ENCODE measurements at places on chromosomes 12 and 14.

DNA sequence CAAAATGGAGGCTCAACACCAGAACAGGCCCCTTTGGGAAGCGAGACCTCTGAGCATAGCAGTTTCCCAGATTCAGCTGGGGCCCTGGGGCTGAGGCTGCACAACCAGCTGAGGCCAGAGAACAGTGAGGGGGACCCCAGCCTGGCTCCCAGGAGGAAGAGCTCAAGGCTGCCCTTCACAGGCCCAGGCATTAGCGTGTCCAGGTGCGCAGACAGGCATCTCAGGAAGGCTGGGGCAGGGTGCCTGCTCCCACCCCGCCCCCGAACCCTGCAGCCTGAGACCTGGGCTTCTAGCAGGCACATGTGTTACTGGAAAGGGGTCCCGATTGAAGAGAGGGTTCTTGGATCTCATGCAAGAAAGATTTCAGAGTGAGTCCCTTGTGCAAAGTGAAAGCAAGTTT, 27.2 kb downstream of the CALM1 start:
- DNase-seq: no peak

DNA sequence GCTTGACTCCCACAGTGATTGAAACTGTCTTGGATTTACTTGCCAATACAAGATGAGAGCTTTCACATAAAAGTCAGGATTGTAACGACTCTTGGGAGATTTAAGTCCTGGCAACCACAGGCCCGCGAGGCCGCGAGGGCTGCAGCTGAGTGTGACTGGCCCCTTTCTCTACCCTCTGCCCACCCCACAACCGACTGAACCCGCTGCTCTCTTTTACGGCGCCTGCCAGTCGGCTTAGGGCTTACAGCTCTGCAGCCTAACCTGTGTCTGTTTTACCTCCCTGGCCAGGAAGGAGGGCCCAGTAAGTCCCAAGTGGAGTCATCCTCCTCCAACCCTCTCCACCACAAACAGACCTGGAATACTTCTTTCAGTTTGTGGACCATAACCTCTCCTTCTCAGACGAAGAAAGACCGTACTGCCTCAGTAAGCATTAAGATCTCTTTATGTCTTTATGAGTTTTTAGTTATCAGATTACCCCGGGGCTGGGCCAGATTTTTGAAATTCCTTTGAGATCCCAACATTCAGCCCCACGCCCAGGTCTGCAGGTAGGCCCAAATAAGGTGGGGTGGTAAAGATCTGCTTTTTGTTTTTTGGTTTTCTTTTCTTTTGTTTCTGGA, 12.6 kb upstream of the TIGAR start:
- DNase-seq: no peak

- DNase-seq: no peak
Measured at GRCh38 chr12:63098851-63099250, 52.1 kb downstream of the AVPR1A start.

GRCh38 chr14:90293766-90294730, 37.7 kb downstream of the NRDE2 start:
- no peak for DNase-seq

- DNase-seq: no peak
Measured at GRCh38 chr12:132517013-132517739, 27.2 kb downstream of the FBRSL1 start.

- no peak for DNase-seq
Measured at GRCh38 chr14:104175811-104176210, 37.4 kb downstream of the KIF26A start.

GRCh38 chr14:77406086-77406485, 17.2 kb downstream of the NOXRED1 start:
- DNase-seq: no peak

- DNase-seq: no peak
Measured at GRCh38 chr12:106161491-106161890, 22.7 kb upstream of the NUAK1 start.

GRCh38 chr14:68681256-68682011, 111.4 kb downstream of the ZFP36L1 start:
- DNase-seq: no peak

- DNase-seq: no peak
Measured at GRCh38 chr12:19236656-19237055, 107.1 kb downstream of the PLEKHA5 start.

DNA sequence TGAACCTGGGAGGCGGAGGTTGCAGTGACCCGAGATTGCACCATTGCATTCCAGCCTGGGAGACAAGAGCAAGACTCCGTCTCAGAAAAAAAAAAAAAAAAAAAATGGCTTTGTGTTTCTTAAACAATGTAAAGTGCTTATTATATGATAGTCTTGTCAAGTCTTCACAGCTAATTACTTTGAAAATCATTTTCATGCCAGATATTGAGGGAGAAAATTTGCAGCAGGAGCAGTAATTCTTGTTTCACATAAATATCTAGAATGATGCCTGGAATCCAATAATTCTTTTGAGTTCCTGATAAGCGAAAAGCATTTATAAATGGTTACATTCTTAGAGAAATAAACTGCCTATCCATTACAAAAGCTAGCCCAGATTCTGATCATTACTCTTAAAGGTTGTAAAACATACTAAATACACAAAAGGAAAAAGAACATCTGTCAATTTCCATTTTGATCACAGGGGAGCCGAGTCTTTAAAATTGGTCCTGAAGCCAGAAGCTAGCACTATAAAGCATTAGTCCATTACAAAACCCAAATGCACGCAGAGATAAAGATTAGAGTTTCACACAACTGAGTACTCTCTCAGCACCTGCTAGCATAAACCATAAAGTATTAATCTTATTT, 50.3 kb downstream of the IFT81 start:
- no peak for DNase-seq

Data from stimulated activated CD4-positive, alpha-beta T cell treated with anti-CD3 and anti-CD28 coated beads, TNF-alpha, amount 100 ng/mL, for 1 hour (primary cell).